Substantia nigra (tissue), 51 donors: ENCODE measurements at places on chromosomes 7 and 10.

DNA sequence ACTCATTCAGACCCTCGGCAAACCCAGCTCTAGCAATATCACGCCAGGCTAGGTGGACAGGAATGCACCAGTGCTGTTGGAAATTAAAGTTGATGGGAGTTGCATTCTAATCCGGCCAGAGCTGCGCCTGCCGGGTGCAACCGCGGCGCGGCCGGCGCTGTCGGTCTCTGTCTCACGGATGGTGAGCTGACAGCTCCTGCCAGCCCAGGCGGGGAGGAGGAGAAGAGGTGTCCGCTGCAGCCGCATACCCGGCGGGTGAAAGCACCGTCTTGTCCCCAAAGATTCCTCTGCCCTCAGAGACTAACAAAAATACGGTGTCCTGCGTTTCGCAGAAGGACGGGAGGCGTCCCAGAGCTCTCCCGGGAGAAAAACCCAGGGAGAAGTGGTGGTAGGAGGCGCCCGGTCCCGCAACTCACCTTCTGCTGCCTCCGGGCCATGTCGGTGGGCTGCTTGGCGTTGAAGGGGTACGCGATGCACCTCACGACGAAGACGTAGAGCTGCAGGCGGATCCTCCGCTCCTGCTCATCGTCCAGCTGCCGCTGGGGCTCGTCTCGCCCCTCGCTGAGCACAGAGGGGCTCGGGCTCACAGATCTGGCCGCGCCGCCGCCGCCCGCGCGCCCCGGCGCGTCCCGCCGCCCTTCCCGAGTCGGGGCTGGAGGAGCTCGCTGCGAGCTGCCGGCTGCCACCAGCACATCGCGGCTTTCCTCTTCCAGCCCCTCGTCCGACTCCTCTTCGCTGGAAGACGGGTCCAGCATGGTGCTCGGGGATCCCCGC, 490 bp downstream of the CADPS2 start:
- DNase-seq = peak; percentile 24

DNA sequence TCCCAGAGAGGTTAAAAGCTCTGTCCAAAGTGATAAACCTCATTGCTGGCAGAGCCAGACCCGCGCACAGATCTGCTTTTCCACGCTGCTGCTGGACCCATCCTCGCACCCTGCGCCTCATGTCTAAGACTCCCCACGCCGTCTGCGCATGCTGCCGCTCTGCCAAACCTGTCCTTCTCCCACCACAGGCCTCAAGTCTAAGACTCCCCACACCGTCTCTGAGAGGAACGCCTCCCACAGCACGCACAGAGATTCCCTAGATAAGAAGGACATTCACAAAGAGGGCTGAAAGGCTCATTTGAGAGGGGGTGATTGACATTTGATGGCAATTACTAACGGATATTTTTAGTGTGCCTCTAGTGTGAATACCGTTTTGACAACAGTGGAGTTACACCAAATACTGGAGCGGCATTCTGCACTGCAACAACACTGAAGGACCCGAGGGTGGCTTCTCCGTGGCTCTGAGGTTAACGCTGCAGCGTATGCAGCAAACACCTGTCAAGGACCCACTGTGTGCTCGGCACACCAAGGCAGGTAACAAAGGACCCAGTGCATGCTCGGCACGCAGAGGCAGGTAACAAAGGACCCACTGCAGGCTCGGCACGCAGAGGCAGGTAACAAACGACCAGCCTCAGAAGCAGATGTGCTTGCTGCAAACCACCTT, 231.4 kb downstream of the DNAJB6 start:
- DNase-seq = no peak

DNA sequence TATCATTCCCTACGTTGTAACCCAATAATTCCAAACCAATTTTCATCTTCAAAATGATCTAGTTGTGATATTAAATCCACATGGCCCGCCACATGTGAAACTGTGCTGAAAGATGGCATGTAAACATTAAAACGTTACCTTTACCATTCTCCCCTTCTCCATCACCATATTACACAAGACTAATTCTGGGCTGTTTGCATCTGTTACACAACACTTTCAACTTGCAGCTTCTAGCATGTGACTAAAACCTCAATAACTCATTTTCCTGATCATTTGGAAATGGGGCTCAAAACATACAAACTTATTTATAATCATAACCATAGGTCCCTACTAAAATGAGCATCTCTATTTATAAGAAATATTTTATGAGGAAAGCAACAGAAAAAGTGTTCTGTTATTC, 4.7 kb downstream of the MTERF1 start:
- no peak for DNase-seq

- peak; percentile 12 for DNase-seq
Measured at GRCh38 chr7:30556840-30557239, 37.8 kb upstream of the GARS1 start.

GRCh38 chr10:66860376-66860945, 65.4 kb upstream of the LRRTM3 start:
- DNase-seq = no peak

- no peak for DNase-seq
Measured at GRCh38 chr7:87151729-87152111, 533 bp upstream of the DMTF1 start.

- DNase-seq = no peak
Measured at GRCh38 chr7:16739863-16740622, 13.5 kb upstream of the TSPAN13 start.

- DNase-seq = peak; percentile 33
Measured at GRCh38 chr10:71575451-71575850, 144.1 kb downstream of the C10orf105 start.

DNA sequence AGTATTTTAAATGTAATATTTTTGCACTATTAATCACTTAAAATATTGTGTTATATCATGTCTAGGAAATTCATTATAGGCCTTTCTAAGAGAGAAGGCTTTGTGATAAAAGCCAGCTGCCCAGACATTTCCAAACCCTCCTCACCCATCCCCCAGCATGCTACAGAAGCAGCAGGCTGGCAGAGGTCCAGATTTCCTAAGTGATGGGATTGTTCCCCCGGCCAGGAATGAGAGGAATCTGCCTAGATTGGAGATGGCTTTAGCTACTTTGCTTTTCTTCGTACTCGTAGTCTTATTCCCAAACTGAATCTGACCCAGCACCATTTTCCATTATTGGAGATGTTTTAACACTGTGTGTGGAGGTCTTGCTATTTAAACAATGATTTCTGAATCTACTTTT, 29.4 kb downstream of the CDK14 start:
- peak; percentile 0 for DNase-seq

- no peak for DNase-seq
Measured at GRCh38 chr10:70369498-70370018, 12.9 kb downstream of the LRRC20 start.

DNA sequence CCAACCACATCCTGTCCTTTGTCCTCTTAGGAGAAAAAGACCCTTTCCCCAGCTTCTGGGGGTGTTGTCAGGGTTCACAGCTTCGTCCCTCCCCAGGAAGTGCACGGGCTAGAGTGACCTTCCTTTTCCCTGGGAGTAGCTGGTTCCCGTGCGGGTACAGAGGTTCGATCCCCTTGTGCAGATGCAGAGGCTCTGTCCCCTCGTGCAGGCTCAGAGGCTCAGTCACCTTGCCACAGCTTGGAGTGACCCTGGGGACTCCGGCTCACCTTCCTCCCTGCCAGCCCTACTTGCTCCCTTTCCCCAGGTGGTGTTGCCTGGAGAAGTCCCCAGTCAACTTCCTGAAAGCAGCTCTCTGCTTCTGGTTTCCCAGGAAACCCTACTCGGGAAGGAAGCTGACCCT, 60.0 kb upstream of the TCERG1L start:
- DNase-seq = no peak

DNA sequence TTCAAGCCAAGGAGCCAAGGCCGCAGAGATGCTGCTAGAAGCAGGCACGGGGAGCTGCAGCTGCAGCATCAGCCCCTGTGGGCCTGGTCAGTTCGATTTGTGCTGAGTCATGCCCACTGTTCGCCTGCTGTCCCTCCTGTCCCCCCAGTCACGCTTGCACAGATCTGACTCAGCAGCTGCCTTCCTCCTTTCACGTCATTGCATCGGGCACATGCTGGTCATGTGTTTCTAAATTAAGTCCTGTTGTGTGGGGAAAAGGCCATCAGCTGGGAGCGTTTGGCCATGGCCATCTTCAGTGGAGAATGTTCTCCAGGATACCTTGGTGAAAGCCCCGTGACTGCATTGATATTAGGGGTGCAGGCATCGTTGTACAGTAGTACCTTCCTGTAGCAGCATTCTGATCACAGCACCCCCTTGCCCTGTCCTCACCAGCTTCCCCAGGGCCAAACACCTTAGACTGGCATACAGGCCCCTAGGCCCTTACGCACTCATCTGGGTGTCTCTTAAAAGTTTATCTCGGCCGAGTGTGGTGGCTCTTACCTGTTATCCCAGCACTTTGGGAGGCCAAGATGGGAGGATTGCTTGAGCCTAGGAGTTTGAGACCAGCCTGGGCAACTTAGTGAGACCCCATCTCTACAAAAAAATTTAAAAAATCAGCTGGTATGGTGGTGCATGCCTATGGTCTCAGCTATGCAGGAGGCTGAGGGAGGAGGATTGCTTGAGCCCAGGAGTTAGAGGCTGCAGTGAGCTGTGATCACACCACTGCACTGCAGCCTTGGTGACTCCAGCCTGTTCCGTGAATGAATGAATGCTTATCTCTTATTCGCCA, 23.2 kb downstream of the POR start:
- peak; percentile 67 for DNase-seq

DNA sequence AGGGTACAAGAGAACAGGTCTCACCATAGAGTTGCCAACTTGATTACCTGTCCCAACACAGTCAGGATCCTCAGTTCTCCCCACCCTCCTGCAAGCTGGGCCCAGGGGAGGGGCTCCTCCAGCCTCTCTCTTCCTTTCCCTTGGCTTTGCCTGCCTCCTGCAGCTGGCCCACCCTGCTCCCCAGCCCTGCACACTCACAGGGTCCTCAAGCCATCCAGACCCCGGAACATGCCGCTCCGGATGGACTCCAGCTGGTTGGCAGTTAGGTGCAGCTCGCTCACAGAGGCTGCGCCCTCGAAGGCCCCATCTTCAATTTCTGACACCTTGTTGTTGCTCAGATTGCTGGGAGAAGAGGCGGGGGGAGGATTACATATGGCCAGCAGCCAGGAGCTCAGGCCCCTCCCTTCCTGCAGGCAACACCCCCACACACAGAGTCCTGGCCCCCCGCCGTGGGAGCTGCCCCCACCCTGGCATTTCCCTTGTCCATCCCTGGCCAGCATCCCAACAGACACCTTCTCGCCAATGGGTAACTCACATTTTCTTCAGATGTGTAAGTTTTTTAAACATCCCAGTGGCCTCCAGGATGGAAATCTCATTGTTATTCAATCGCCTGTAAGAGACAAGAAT, 139.2 kb downstream of the SLIT1 start:
- DNase-seq = no peak

DNA sequence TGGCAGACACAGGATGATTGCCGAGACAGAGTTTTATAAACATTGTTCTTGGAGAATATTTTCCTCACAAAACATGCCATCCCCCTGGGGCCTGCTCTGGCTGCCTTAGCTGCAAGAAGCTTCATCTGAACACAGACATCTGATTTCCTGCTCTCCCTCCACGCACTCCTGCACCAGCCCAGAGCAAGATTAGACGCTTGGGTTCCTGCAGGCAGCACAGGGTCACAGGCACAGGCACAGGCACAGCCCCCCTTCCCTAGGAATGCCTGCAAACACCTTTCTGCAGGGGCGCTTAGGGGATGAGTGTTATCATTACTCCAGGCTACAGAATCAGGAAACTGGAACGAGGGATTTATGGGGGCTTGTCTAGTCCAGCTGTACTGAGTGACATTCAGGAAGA, 450.3 kb downstream of the GRID1 start:
- no peak for DNase-seq

- DNase-seq = no peak
Measured at GRCh38 chr10:5615316-5615715, 51.1 kb downstream of the ASB13 start.

DNA sequence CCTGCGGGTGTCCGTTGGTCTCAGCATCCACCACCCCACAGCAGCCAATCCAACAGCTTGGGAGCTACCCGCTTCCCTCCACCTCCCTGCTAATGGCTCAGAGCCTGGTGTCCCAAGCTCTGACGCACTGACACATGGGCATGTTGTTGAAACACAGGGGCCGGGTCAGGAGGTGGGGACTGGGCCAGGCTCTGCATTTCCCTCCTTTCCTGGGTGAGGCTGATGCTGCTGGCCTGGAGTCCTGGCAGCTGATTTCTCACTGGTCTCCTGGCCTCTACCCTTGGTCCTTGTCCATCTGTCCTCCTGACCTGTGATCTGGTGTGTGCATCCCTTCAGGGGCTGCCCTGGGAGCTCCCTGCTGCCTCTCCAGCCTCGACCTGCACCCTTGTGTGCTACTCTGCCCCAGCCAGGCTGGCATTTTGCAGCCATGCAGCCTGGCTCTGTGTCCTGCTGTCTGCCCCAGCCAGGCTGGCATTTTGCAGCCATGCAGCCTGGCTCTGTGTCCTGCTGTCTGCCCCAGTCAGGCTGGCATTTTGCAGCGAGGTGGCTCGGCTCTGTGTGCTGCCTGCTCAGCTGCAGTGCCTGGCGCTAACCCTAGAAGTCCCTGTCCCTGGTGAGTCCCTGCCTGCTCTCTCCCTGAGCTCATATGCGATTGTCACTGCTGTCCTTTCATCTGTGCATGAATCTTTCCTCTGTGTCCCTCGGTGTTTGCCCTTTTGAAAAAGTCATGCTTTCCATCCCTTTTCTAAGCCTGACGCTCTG, 14.0 kb downstream of the AMZ1 start:
- peak; percentile 80 for DNase-seq

DNA sequence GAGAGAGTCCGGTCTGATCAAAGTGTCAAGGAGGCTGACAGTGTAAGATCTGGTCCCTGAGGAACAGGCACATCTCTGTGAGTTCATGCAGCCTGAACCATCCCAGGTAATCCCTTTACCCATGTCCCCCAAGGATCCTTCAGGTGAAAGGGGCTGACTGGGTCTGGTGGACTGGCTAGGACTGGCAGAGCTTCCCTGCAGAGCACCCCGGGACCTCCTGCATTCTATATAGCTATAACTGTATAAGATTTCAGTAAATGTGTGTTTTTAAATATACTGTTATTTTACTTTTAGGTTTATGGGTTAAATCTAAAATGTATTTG, 246.8 kb downstream of the ELMO1 start:
- no peak for DNase-seq

DNA sequence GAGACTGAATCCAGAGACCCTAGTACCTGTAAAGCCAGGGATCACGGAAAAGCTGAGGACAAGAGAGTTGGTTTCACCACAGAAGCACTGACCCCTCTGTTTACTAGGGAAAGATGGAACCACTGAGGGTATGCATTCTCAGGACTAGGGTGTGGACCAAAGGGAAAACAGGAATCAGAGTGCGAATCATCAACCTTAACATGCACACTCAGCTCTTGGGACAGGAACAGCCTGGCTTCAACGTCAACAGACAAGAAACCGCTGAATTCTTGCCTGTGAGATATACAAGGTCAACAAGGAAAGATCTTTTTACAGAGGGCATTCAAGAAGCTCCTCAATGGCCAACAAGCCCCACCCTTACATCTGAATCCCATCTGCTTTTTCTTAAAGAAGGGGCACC, 14.9 kb downstream of the TNRC18 start:
- DNase-seq = no peak

DNA sequence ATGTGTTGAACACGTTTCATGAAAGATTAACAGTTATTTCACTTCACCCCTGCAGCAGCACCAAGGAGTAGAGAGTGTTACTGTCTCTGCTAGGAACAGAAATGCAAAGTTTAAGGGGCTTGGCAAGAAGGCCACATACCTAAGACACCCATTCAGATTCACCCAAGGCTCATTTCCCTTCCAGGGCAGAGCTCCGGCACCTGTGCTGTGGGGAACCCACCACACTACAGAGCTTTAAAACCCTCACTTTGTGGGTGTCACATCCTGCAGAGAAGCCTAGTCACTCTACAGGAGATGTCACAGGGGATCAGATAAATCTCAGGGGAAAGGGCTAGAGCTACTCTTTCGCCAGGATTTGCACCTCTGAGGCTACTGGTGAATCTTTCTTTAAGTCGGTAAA, 176.1 kb upstream of the KLF6 start:
- DNase-seq = no peak
